ENCODE measurements at places on chromosomes 4 and X. TPM values are rescaled to one million over a fixed set of nuclear protein-coding genes. Genes with fewer than 3 reads are reported as not detected.

The TEX11 gene
- not detected for total RNA-seq

The AFF1 gene
- total RNA-seq, result 47.3 TPM

The PROM1 gene
- 0.16 TPM for total RNA-seq

GRCh38 chr4:114654592-114654991 is 56.0 kb downstream of the UGT8 start:
- DNase-seq, result no peak
- peaks cover 7% of the 10 kb centered on the region for H3K27me3 ChIP-seq
- H3K4me3 ChIP-seq, result no peak overlapping the region

GRCh38 chrX:120302434-120302833 is 8.8 kb downstream of the TMEM255A start:
- no peak overlapping the region for H3K27ac ChIP-seq
- H3K4me1 ChIP-seq, result peaks cover 21% of the 10 kb centered on the region
- H3K36me3 ChIP-seq, result no peaks in the 10 kb centered on the region
- no peaks in the 10 kb centered on the region for H3K27me3 ChIP-seq
- H3K4me3 ChIP-seq, result no peak overlapping the region

GRCh38 chr4:22720091-22720490 is 27.4 kb downstream of the GBA3 start:
- no peak overlapping the region for H3K4me3 ChIP-seq
- no peaks in the 10 kb centered on the region for H3K36me3 ChIP-seq
- H3K4me1 ChIP-seq, result no peaks in the 10 kb centered on the region
- H3K27me3 ChIP-seq, result peaks cover 10% of the 10 kb centered on the region
- H3K27ac ChIP-seq, result no peak overlapping the region

GRCh38 chr4:34046580-34046979 is 2197.7 kb downstream of the ARAP2 start:
- H3K4me1 ChIP-seq, result no peaks in the 10 kb centered on the region
- H3K36me3 ChIP-seq, result no peaks in the 10 kb centered on the region
- no peak overlapping the region for H3K27ac ChIP-seq

DNA sequence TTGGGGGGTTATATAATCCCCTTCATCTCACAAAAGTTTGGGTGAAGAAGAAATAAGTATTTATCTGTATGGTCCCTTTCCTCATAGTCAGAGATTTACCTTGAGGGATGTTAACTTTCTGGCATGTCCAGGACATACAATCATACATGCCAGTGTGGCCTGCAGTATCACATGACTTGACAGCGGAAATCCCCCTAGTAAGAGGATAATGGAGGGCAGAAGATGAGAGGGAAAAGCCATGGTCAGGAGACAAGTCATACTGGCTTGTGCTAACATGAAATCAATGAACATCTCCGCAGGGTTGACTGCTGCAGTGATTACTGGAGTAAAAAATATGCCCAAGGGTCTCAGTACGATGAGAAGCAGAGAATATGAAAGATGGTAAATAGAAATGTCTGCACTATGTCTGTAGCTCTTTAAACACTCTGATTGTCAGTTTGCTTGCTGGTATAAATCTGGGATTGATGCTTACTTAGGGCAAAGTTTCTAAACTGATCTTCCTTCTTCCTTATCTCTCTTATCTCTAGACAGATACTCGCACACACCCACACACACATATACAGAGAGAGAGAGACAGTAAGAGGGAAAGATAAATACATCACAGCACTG is 1385.6 kb upstream of the ADGRL3 start:
- H3K4me1 ChIP-seq, result peaks cover 7% of the 10 kb centered on the region
- no peaks in the 10 kb centered on the region for H3K27me3 ChIP-seq
- no peak for DNase-seq
- H3K27ac ChIP-seq, result no peak overlapping the region
- H3K4me3 ChIP-seq, result no peak overlapping the region

DNA sequence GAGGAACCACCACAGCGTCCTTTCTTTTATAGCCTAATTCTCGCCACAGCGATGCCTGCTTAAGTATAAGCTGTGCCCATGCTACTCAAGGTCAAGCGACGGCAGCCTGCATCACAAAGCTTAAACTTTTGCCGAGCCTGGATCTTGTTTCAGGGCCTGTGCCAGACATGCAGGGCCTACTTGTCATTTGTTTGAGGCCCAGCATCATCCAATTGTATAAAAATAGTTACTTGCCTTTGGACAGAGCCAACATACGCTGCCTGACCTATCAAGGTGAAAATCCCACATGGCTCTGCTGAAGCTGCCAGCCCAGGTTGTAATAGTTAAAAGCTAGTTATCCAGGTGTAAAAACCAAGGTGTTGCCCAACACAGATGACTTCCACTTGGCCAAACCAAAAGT is 107.1 kb downstream of the TMEM131L start:
- H3K36me3 ChIP-seq, result peaks cover 30% of the 10 kb centered on the region
- DNase-seq, result no peak
- no peaks in the 10 kb centered on the region for H3K27me3 ChIP-seq
- no peak overlapping the region for H3K4me3 ChIP-seq
- peaks cover 86% of the 10 kb centered on the region for H3K4me1 ChIP-seq

DNA sequence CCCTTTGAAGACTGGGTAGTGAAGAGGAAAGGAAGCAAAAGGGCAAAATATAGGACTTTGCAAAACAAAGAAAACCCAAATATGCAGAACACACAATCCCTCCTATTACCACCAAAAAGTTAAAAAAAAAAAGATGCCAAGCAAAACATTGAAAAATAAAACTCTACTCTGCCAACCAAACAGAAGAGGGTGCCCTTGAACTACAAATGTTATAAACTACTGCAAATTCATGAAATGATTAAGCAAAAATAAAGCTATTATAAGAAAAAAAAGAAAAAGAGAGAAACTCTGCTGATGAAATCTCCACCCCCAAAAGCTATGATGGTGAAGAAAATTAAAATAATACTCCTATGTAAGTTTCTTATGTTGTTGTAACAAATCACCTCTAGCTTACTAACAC is 168.5 kb upstream of the STK26 start:
- no peak overlapping the region for H3K4me3 ChIP-seq
- no peak for DNase-seq
- H3K27me3 ChIP-seq, result no peaks in the 10 kb centered on the region
- no peak overlapping the region for H3K27ac ChIP-seq

GRCh38 chrX:72309297-72310071 is 3.8 kb upstream of the CITED1 start:
- H3K4me3 ChIP-seq, result no peak overlapping the region
- no peaks in the 10 kb centered on the region for H3K36me3 ChIP-seq
- no peak overlapping the region for H3K27ac ChIP-seq
- peaks cover 24% of the 10 kb centered on the region for H3K4me1 ChIP-seq

DNA sequence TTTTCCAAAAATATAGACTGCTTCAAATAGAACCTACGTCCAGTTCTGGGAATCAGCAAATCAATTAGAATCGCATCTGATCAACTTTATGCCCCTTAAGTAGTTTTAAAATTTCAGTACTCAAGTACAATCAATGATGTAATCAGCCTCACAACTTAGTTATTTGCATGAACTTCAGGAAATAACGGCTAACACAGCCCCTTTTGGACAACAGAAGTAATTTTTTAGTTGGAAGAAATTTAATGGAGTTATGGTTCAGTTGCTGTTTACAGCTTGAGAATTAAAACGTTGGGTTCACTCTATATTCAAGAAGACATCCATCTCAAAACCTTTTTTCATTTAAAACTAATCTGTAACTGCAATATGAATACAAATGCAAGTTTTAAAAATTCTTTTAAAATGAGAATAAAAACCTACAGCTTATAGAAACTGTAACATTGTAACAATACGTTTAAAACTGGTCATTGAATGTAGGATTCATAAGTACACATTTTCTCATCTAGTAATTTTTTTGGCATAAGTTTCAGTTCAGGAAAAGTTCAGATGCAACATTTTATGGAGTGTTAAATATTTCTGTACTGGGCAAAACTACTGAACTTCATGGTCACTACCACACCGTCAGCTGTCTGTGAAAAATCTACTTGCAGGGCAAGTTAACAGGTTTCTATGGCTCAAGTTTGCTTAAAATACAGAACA is 956 bp downstream of the TAPT1 start:
- no peaks in the 10 kb centered on the region for H3K27me3 ChIP-seq
- DNase-seq, result no peak
- H3K4me1 ChIP-seq, result peaks cover 50% of the 10 kb centered on the region

DNA sequence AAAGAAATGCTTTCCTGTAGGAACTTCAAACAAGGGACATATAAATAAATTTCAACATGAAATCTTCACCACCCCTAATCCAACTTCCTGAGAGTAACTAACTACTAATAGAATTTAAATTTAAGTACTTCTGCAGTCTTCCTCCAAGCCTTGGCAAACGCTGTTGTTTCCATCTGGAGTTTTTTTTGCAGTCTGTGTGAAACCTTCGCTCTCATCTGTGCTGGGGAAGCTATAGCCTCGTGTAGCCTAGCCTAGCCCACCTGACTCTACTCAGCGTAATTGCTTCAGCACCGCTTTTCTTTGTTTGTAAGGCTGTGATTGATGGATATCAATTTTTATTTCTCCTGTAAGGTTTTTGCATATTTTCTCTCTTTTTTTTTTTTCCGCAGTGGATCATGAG is 30.9 kb downstream of the STOX2 start:
- no peaks in the 10 kb centered on the region for H3K4me1 ChIP-seq
- no peak for DNase-seq
- no peaks in the 10 kb centered on the region for H3K36me3 ChIP-seq
- H3K27ac ChIP-seq, result no peak overlapping the region
- no peak overlapping the region for H3K4me3 ChIP-seq
- peaks cover 6% of the 10 kb centered on the region for H3K27me3 ChIP-seq

- no peaks in the 10 kb centered on the region for H3K27me3 ChIP-seq
- no peak overlapping the region for H3K27ac ChIP-seq
Measured at GRCh38 chr4:38024206-38024509, 64.0 kb downstream of the PTTG2 start.

DNA sequence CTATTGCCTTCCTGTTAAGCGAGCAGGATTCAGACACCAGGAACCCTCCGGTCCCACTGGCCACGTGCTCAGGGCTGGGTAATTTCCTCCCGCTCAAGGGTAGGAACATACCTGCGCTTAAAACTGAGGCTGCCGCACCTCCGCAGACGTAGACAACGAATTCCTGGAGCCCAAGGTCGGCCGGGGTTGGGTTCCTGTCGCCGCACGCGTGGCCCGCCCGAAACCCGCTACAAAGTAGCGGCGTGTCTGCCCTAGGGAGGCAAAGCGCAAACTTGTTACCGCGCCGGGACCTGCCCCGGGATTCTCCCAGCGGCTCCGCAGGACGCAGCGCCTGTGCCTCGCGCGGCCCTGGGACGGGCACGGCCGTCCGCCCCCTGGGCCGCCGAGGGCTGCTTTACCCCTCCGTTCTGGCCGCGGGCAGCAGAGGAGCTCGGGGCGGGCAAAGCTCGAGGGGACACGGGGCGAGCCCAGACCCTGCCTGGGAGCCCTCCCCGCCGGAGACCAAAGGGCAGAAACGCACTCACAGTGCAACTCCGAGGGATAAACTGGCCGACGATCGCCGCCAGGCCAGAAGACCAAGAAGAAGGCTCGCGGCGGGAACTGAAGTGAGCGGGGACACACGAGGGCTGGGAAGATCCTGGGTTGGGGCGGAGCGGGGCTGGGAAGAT is at the start of gene ERVMER34-1:
ERVMER34-1 (minus strand) TSS at position 607 of the 668 bp plus-strand sequence. CDS start 5,905 bp downstream, outside the sequence.
- peaks cover 47% of the 10 kb centered on the region for H3K27me3 ChIP-seq
- H3K4me3 ChIP-seq, result peak within 1 kb of the TSS; percentile 61
- H3K27ac ChIP-seq, result no peak within 1 kb of the TSS

GRCh38 chr4:122623637-122624166 is 2.8 kb upstream of the IL21 start:
- H3K4me3 ChIP-seq, result no peak overlapping the region
- peaks cover 38% of the 10 kb centered on the region for H3K36me3 ChIP-seq
- H3K27ac ChIP-seq, result peak overlapping the region; percentile 2
- peaks cover 2% of the 10 kb centered on the region for H3K27me3 ChIP-seq

DNA sequence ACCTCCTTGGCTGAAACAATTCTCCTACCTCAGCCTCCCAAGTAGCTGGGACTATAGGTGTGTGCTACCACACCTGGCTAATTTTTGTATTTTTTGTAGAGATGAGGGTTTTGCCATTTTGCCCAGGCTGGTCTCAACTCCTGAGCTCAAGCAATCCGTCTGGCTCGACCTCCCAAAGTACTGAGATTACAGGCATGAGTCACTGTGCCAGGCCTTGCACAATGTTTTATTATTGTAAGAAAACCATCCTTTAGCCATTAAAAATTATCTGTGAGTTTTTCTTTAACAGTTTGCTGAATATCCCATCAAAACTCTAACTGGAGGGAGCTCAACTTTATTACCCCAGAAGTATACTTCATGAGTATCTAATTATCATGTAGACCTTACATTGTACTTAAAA is 900.3 kb downstream of the PCDH7 start:
- no peaks in the 10 kb centered on the region for H3K36me3 ChIP-seq
- H3K27me3 ChIP-seq, result no peaks in the 10 kb centered on the region
- no peak for DNase-seq
- no peaks in the 10 kb centered on the region for H3K4me1 ChIP-seq

DNA sequence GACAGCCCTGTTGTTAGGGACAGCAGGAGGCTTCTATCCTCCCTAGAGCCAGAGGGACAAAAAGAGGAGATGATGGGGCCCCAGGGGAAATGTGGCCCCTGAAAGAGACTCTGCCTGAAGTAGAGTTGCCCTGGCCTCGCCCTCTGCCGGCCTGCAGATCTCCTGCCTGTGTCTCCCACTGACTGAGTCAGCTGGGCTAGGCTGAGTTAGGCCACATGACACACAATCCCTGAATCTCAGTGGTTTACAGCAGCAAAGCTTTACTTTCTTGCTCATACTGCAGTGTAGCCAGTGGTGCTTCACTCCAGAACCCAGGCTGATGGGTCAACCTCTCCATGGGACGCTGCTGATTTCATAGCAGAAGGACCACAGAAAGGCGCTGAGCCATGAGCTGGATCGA is 23.5 kb downstream of the DRD5 start:
- no peak overlapping the region for H3K27ac ChIP-seq
- no peaks in the 10 kb centered on the region for H3K4me1 ChIP-seq
- no peak for DNase-seq
- H3K4me3 ChIP-seq, result no peak overlapping the region
- no peaks in the 10 kb centered on the region for H3K36me3 ChIP-seq
- peaks cover 13% of the 10 kb centered on the region for H3K27me3 ChIP-seq

DNA sequence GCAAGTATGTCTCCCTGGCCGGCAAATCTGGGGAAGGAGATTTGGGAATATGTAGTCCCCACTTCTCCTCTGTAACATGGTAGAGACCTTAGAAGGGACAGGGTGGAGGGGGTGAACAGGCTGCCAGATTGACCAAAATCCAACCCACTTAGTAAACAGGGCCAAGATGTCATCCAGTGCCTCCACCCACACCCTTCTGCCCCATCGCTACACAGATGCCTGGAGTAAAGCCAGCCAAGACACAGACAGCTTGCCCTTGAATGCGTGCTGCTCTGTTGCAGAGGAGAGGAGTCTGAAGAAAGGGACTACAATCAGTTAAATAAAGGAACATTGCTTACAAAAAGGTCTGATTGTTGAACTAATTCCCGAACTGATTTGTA is 160.1 kb upstream of the LDB2 start:
- H3K27me3 ChIP-seq, result no peaks in the 10 kb centered on the region
- H3K36me3 ChIP-seq, result no peaks in the 10 kb centered on the region
- no peaks in the 10 kb centered on the region for H3K4me1 ChIP-seq
- no peak overlapping the region for H3K4me3 ChIP-seq
- H3K27ac ChIP-seq, result no peak overlapping the region

- H3K27me3 ChIP-seq, result no peaks in the 10 kb centered on the region
- H3K4me3 ChIP-seq, result no peak overlapping the region
- DNase-seq, result no peak
- H3K36me3 ChIP-seq, result peaks cover 7% of the 10 kb centered on the region
- H3K4me1 ChIP-seq, result no peaks in the 10 kb centered on the region
Measured at GRCh38 chr4:128955751-128956150, 137.6 kb downstream of the SCLT1 start.
